Stomach (tissue), 19 donors: ENCODE measurements at places on chromosomes 2 and 18. TPM values are rescaled to one million over a fixed set of nuclear protein-coding genes. Genes with fewer than 3 reads are reported as not detected.

GRCh38 chr2:160735696-160736095 lies 242.1 kb upstream of the RBMS1 start:
- DNase-seq: no peak
- H3K36me3 ChIP-seq: no peaks in the 10 kb centered on the region
- no peaks in the 10 kb centered on the region for H3K4me1 ChIP-seq

GRCh38 chr18:31056296-31056695 lies 13.8 kb upstream of the DSC3 start:
- no peaks in the 10 kb centered on the region for H3K36me3 ChIP-seq
- no peak for DNase-seq
- H3K27me3 ChIP-seq: no peaks in the 10 kb centered on the region
- H3K4me3 ChIP-seq: no peak overlapping the region

- no peak overlapping the region for H3K27ac ChIP-seq
- peak; percentile 32 for DNase-seq
- H3K4me3 ChIP-seq: no peak overlapping the region
These were observed 1487.0 kb downstream of the LRP1B start for GRCh38 chr2:140643761-140644187.

DNA sequence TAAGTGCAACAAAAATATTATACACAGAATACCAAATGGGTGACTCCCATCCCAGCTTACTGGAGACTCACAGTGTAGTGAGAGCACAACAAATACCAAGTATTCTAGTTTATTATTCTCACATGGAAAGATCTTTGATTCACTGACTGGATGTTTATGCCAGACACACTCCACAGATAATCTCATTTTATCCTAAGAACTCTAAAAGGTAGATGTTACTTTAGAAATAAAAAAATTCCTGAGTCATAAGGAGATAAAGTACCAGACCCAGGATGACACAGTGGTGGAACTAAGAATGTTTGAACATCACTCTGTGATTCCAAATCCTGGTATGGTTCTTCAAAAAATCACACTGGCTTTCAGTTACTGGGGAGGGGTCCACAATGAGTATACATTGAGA lies 136.2 kb downstream of the CDH2 start:
- no peak overlapping the region for H3K27ac ChIP-seq
- no peak for DNase-seq
- H3K36me3 ChIP-seq: no peaks in the 10 kb centered on the region
- no peak overlapping the region for H3K4me3 ChIP-seq
- no peaks in the 10 kb centered on the region for H3K27me3 ChIP-seq

DNA sequence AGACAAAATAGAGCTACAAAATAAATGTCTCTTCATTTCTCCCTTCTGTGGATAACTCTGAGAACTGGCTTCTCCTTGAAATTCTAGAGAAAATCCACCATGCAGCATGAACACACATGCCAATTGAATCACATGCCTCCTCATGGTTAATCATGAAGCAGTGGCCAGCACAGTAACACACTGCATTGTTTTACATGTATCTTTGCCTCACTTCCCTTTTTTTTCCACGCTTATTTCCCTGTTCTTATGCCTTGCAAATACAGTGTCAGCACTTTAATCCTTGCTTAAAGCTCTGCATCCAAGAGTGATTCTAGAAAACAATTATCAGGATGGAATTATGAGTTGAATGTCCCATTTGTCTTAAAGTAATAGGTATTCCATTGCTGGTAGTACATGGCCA lies 50.3 kb upstream of the ZBTB7C start:
- no peak overlapping the region for H3K4me3 ChIP-seq
- H3K4me1 ChIP-seq: peaks cover 5% of the 10 kb centered on the region
- no peak overlapping the region for H3K27ac ChIP-seq

DNA sequence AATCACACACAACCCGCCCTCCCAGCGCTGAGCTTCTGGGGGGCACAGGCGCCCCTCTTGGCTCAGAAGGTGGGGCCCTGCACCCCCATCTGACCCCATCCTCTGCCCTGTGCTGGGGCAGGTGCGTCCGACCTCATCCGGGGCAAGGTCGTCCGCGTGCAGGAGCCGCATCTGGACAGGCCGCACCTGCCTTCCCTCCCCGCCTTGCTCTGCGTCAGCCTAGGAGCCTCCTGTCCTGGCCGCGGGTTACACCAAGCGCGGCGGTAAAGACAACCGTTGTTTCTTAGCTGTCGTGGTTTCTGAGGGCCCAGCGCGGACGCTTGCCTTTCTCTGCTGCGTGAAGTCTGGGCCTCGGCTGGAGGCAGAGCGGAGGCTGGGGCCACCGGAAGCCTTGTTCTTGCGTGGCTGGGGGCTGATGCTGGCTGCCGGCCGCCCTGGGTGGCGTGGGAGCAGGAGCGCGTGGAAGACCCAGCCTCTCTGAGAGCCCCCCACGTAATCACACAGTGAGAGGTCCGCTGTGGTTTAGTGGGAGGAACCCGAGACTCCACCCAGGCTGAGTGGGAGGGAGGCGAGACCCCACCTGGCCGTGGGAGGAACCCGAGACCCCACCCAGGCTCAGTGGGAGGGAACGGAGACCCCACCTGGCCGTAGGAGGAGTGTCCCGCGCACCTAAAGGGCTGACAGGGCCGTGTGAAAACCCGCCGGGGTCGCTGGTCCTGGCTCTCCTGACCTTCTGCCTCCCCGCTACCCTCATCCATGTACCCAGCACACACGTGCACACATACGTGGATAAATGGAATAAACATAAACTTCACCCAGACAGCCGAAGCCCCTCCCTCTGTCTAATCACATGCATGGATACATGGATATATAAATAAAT lies 51.8 kb downstream of the KCNG2 start:
- no peaks in the 10 kb centered on the region for H3K36me3 ChIP-seq
- H3K27me3 ChIP-seq: peaks cover 6% of the 10 kb centered on the region
- H3K4me1 ChIP-seq: no peaks in the 10 kb centered on the region
- H3K27ac ChIP-seq: no peak overlapping the region

DNA sequence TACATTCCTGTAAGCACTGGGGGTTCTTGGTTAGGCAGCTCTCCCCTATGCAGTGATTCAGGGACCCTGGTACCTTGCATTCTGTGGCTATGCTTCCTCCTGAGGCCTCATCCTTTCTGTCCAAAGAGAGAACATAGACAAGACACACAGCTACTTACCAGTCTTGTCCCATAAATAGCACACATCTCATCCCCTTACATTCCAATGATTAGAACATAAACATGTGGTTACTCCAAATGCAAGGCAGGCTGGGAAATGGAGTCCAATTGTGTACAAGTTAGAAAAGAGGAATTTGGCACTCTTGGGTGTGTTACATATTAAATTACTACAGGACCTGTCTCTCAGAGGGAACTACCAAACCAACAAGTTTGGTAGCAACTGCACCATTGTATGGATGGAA lies 171.3 kb downstream of the ARHGAP15 start:
- H3K4me3 ChIP-seq: no peak overlapping the region
- H3K27ac ChIP-seq: no peak overlapping the region
- H3K36me3 ChIP-seq: no peaks in the 10 kb centered on the region
- no peak for DNase-seq

DNA sequence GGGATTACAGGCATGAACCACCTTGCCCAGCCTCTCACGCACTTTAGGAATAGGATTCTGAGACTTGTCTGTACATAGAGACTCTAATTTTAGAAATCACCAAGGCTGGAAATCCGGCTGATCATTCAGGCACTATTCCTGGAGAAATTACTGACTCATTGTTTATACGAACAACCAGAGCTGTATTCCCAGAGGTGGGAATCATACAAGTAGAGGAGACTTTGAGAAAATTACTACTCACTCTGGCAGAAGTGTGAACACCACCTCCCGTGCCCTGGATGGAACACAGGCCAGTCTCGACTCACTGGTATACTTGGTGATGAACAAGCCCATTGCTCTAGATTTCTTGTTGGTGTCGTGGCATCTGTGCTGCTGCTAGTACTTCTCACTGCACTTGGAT lies 5.8 kb upstream of the ADNP2 start:
- no peak for DNase-seq
- peak overlapping the region; percentile 48 for H3K27ac ChIP-seq
- no peaks in the 10 kb centered on the region for H3K4me1 ChIP-seq

DNA sequence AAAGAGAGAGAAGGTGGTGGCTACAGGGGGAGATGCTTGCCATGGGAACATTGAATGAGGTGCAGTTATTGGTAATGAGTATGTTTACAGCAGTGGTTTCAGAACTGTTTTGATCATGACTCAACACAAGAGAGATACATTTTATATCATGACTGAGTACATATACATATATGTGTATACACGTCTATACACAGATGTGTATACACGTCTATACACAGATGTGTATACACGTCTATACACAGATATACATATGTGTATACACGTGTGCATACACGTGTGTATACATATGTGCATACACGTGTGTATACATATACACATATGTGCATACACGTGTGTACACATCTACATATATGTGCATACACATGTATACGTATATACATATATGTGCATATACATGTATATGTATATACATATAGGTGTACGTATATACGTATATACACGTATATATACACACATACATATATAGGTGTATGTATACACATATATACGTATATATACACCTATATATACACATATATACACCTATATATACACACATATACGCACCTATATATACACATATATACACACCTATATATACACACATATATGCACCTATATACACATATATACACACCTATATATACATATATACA lies 518.5 kb downstream of the TSN start:
- no peak overlapping the region for H3K4me3 ChIP-seq
- H3K4me1 ChIP-seq: no peaks in the 10 kb centered on the region
- no peak overlapping the region for H3K27ac ChIP-seq
- no peaks in the 10 kb centered on the region for H3K36me3 ChIP-seq

DNA sequence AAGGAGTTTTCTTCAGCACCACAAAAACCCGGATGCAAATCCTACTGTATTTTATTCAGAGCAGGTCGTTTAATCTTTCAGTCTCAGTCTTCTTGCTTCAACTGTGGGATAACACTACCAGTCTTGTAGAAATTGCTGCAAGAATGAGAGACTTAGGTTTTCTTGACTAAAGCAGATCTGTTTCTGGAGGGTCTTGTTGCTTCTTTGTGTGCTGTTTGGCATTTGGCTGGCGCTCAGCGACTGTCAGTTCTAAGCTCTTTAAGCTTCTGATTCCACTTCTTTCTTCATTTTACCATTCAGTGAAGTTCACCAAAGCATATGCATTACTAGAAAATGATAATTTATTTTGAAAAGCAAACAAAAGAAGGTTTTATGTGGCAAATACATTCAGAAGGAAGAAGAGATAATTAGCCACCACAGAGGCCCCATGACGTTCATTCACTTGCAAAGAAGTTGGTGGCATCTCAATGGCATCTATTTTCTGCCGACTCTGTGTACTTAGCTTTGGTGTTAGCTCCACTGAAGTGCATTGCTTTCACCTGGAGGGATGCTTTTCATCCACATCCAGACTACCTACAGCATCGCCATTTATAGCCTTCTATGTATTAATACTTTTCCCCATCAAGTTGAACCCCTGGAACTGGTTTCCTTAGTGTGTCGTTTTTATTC lies 53.7 kb downstream of the TRIB2 start:
- H3K4me1 ChIP-seq: no peaks in the 10 kb centered on the region
- no peaks in the 10 kb centered on the region for H3K27me3 ChIP-seq
- no peak overlapping the region for H3K27ac ChIP-seq
- H3K36me3 ChIP-seq: no peaks in the 10 kb centered on the region
- DNase-seq: no peak

DNA sequence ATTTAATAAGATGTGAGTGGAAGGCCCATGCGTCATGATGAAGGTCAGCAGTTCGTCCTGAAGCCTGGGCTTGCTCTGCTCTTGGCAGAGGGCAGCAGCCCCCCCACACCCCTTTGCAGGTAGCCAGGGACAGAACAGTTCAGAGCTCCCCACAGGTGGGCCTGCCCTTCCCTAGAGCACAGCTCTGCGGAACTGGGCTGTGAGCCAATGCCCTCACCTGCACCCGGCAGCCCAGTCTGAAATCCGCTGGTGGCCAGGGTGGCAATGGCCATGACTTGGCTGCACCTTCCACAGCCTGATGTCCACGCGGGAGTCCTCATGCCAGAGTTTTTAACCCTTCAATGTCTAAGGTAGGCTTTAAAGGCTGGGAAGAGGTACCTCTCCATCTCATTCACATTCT lies 136.7 kb downstream of the ACKR3 start:
- no peak overlapping the region for H3K4me3 ChIP-seq
- peaks cover 7% of the 10 kb centered on the region for H3K4me1 ChIP-seq
- H3K27ac ChIP-seq: no peak overlapping the region
- peak; percentile 70 for DNase-seq

Gene PRKCE
- 2.1 TPM for polyA plus RNA-seq

Gene DSG1
- not detected for polyA plus RNA-seq

Gene HSPD1
- polyA plus RNA-seq: 147 TPM

Gene NT5DC4
- not detected for polyA plus RNA-seq

Gene PROKR1
- polyA plus RNA-seq: not detected

Gene FLACC1
- polyA plus RNA-seq: not detected
